Effector memory CD4-positive, alpha-beta T cell (primary cell): ENCODE measurements at places on chromosomes 2 and 18.

DNA sequence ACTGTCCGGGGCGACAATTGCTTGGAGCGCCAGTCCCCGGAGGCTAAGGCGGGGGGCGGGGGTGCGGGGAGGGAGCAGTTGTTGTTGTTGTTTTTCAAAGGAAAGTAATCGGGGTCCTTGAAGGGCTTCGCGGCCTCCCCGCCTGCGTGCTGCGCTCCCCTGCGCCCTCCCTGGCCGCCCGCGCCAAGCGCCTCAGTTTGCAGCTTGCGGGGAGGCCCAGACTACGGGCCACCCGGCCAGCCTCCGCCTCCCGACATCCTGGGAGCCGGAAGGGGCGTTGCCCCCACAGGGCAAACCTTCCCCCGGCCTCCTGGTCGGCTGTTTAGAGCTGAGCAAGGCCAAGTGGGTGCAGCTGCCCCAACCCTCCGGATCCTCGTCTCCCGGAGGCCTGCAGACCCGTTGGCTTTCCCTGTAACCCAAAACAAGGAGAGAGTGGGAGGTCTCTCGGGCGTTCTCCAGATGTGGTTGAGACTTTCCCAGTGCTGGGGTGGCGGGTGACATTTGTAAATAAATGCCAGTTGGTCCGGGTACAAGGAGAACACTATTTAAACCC lies 3.7 kb upstream of the SIX3 start:
- no peak for DNase-seq

- no peak for DNase-seq
These were observed 779.8 kb downstream of the RNF144A start for GRCh38 chr2:7697052-7697451.

DNA sequence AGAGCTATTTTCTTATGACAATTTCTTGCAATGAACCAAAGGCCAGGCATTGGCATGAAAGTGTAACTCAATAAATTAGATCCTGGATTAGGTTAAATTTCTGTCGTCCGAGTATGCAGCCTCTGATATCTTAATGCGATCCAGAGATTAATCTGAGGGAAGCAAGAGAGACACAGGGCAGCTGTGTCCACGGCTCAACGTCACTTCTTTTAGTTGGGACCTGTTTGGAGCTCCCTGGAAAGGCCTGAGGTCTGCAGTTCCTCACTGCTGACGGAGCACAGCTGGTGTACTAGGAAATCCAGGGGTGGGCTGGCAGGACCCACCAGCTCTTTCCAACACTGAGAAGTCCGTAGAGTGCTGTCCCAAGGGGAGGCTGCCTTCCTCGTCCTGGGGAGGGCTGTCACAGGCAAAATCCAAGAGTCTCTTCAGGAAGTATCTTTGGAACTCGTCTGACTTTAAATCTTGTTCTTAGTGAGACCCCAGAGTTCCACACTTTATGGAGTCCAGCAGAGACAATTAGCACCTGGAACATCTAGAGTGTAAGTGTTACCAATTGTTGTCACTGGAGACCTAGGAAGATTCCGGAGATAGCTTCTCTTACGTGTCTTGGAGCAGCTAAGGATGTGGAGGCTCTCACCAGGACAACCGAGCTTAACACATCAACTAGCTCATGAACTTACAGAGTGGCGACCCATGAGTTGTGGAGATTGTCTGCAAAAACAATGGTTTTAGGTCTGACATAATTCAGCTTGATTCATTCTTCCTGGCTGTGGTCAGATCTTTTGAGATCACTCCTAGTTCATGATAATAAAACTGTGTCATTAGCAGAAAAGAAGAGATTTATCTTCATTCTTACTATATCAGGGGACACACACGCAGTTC lies 173.7 kb downstream of the ACKR3 start:
- no peak for DNase-seq

GRCh38 chr2:3170792-3171455 lies 206.7 kb downstream of the EIPR1 start:
- no peak for DNase-seq

DNA sequence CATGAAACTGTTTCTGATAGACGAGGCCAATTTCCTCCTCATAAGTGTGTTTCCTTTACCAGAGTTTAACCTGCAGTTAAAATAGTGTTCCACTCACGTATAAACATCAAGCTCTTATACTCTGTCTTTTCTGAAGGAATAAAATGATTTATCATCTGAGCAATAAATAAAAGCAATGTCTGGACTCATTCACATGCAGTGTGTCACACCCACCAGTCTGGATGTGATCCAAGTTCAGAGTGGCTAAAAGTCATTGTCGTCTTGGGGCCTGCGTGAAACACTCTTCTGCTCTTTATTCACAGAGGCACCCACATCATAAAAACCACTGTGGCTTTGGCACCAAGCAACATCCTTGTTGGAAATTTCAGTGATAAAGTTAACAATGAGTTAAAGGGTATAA lies 19.5 kb upstream of the SLC9A4 start:
- no peak for DNase-seq
